ENCODE measurements at places on chromosomes 2 and 18.

GRCh38 chr2:45241061-45241561 is 231.9 kb upstream of the SIX2 start:
- DNase-seq, result no peak

DNA sequence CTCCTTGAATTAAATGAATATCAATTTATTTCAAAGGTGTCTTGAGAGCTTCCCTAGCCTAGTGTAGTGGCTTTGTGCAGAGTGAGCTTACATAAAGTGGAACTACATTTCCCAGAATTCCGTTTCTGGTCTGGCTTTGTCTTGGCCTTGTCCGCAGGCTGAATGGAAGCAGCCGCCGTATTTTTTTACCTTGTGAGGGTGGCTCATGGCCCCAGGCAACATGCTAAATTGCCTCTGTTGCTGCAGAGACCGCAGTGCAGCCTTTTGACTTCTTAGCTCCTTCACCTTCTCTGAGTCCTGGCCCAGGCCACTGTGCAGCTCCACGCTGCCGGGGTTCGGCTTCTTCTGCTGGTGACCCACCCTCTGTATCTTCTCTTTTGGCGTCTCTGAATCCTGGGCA is 114.8 kb upstream of the SLC38A11 start:
- DNase-seq, result no peak

GRCh38 chr2:54581326-54582039 is 125.4 kb downstream of the SPTBN1 start:
- DNase-seq, result peak; percentile 63

- DNase-seq, result no peak
Measured at GRCh38 chr2:39470580-39470979, 33.5 kb upstream of the MAP4K3 start.
